Activated CD8-positive, alpha-beta memory T cell treated with anti-CD3 and anti-CD28 coated beads for 1 hour (primary cell): ENCODE measurements at places on chromosomes 5 and 9.

- DNase-seq: no peak
Observed at GRCh38 chr5:127706691-127707090, 3.5 kb downstream of the CCDC192 start.

DNA sequence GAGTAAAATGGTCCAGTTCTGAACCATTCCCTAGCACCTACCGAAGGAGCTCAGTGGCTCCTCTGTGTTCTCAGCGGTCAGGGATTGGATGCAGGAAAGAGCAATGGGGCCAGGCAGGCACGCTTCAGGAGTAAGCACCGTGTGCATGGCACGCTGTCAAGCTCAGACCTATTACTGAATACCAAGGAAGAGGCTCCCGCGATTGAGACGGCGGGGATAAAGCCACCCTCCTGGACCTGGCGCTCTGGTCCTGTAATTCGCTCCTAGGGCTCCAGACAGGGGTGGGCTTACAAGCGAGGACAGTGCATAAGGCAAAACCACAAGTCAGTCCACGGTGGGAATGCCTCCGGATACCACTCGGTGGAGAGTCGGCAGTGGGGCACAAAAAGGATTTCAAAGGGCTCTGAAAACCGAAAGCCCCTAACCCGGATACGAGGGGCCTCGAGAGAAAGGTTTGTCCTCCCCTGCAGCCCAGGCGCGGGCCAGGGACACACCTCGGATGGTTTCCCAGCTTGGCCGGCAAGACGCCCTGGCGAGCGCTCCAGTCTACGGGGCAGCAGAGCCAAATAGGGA lies 988 bp downstream of the OXCT1 start:
- DNase-seq: no peak

DNA sequence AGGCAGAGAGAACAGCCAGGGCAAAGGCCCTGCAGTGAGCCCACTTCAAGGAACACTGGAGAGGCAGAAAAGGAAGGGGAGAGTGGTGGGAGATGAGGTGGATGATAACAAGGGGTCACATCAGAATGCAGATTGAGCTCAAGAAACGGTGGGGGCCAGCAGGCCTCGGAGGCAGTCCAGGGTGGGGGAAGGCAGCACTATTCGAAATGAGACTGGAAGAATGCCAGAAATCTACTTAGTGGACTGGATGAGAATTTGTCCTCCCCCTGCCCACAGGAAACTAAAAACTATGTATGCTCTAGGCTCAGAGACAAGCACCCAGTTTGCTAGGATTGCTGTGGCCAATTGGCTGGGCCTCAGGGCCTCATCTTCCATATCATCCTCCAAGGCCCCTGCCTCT lies 148.7 kb downstream of the ADAMTS12 start:
- DNase-seq: no peak

- DNase-seq: no peak
Observed at GRCh38 chr9:113932906-113933584, 56.9 kb downstream of the ZNF618 start.

- DNase-seq: no peak
Observed at GRCh38 chr9:105399117-105399516, 48.7 kb upstream of the FSD1L start.

GRCh38 chr9:136078498-136079011 lies 16.5 kb downstream of the NACC2 start:
- DNase-seq: no peak

- DNase-seq: no peak
Observed at GRCh38 chr5:118440496-118440895, 547.9 kb downstream of the DTWD2 start.

DNA sequence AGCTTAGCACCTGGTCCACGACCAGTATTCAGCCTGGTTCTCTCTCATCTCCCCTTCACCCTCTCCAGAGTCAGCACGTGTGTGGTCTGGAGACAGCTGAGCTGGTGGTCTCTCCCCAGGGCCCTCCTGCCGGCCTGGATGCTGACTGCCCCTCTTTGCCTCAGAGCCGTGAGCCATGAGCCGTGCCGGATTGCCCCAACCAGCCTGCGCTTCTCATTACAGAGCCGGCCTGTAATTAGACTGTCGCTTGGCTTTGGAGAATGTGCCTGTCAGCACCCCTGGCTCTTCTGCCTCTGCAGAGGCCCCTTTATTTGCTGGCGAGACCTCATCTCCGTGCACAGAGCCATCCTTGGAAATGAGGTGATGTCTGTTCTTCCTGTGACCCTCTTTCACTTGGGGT lies 118.7 kb upstream of the BOD1 start:
- DNase-seq: no peak

DNA sequence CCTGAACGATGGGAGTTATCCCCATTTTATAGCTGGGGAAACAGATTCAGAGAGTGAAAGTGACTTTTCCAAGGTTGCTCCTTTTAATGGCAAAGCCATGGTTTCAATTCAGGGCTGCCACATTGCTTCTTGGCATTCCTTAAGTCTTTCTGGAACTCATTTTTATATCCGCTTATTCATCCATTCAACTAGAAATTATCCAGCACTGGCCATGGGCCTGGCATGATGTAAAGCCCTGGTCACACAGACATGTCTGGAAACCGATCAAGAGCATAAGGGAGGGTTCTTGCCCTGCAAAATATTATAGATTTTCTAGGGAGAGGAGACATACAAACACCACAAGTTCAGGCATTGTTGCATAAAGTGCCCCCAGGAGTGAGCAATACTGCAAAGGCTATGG lies 43.0 kb upstream of the COL15A1 start:
- no peak for DNase-seq

GRCh38 chr9:105511446-105511845 lies 46.5 kb upstream of the FKTN start:
- no peak for DNase-seq
